Liver (tissue), 10 donors: ENCODE measurements at places on chromosomes 7 and 10.

- no peak for DNase-seq
Observed at GRCh38 chr7:23121165-23121564, 15.6 kb downstream of the KLHL7 start.

- no peak for DNase-seq
Observed at GRCh38 chr7:21912305-21912704, 33.4 kb downstream of the CDCA7L start.

- no peak for DNase-seq
Observed at GRCh38 chr7:50332241-50333165, 28.0 kb downstream of the IKZF1 start.

DNA sequence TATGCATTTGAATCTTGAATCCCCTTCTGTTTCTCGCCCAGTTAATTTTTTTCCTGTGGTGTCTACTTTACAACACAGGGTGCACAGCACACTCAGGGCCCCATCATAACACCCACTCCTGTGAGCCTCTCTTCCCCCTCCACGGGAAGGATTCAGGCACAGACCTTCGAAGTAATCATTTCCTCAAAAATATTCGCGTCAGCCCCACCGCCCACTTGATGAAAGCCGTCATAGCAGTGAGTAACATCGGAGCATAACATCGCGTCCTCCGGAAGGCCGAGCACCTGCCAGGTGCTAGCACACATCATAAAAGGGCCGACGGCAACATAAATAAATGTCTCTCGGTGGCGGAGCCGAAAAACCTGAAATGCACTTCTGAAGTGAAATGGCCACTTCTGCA lies 201.7 kb upstream of the ADARB2 start:
- no peak for DNase-seq

- no peak for DNase-seq
Observed at GRCh38 chr10:72223743-72224101, 7.6 kb upstream of the ASCC1 start.

DNA sequence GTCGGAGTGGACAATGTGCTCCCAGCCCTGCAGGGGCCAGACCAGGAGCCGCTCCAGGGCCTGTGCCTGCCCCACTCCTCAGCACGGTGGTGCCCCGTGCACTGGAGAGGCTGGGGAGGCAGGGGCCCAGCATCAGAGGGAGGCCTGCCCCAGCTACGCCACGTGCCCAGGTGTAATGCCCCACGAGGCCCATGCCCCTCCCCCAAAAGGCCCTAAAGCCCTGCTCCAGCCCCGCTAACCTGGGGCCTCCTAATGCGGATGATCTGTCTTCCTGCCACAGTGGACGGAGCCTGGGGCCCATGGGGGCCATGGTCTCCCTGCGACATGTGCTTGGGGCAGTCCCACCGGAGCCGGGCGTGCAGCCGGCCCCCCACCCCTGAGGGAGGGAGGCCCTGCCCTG lies 23.7 kb upstream of the ZNF862 start:
- no peak for DNase-seq

- DNase-seq, result no peak
Observed at GRCh38 chr7:97844036-97844435, 28.2 kb downstream of the ASNS start.

- DNase-seq, result no peak
Observed at GRCh38 chr10:34674176-34674575, 140.9 kb downstream of the PARD3 start.
